ENCODE measurements at places on chromosomes 4 and X. TPM values are rescaled to one million over a fixed set of nuclear protein-coding genes. Genes with fewer than 3 reads are reported as not detected.
A peak's percentile ranks its signal among the peaks of the same experiment; 100 is the strongest.

Gene ASMT
- not detected for total RNA-seq

Gene CENPVL1
- total RNA-seq, result not detected

Gene RAP2C
- 51.3 TPM for total RNA-seq

Gene S100P
- total RNA-seq, result not detected

Gene DLG3
- 13.1 TPM for total RNA-seq

Gene REELD1
- total RNA-seq, result not detected

Gene TIGD4
- not detected for total RNA-seq

Gene COL25A1
- not detected for total RNA-seq

Gene FMR1NB
- not detected for total RNA-seq

Gene MAGEE2
- total RNA-seq, result not detected

Gene GATA1
- not detected for total RNA-seq

Gene PRKG2
- total RNA-seq, result 1.1 TPM

Gene GRID2
- total RNA-seq, result 0.10 TPM

Gene SOWAHB
- not detected for total RNA-seq

Gene GC
- total RNA-seq, result not detected

Gene ZNF711
- total RNA-seq, result 1.6 TPM

Gene TACR3
- total RNA-seq, result not detected

Gene XPNPEP2
- not detected for total RNA-seq

Gene PAGE5
- total RNA-seq, result not detected

Gene PLP1
- total RNA-seq, result not detected

DNA sequence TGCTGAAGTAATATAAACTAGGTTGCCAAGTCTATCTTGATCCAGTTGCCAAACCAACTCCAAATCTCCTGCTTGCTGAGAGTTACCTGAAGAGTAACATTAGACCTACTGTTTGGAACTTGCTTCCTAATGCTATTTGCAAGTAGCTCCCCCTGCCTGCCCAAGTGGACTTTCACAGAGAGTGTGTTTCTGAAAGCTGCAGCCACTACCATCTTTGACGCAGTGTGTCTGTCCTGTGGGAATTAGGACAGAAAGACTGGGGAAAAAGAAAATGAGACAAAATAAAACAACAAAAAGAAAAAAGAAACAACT lies 195.0 kb upstream of the HS3ST1 start:
- DNase-seq, result peak; percentile 23

DNA sequence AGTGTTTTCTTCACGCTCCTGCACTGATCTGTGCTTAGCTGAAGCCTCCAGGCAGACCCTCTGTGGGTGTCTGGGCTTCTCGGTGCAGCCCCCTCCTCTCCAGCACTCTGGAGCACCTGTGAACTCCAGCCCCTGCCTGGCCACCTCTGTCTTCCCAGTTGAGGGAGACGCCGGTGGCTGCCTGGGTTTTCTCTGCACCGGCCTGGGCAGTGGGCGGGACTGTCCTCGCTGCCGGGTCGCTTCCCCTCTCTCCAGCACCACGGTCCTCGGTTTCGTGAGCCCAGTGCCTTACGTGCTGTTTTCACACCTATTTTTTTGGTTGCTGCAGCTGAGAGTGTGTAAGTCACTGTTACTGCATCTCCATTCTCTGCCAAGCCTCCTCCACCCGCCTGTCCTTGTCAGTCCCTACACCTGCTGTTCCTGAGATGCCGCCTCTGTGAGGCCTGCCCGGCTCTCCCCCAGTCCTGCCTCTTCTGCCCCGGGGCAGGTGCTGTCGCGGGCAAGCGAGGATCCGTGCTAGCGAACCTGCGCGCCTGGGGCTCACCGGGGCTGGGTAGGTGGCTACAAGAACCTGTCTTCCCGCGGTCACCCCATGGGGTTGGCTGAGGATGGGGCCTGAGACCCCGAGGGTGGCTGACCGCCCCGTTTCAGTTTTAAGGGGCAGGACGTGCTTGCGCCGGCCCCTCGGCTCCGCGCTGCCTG lies 2.4 kb upstream of the FGFRL1 start:
- DNase-seq, result no peak

- no peak for DNase-seq
Observed at GRCh38 chr4:48191758-48192157, 57.7 kb upstream of the TXK start.

- no peak for DNase-seq
Observed at GRCh38 chrX:14738643-14739042, 134.2 kb downstream of the FANCB start.

DNA sequence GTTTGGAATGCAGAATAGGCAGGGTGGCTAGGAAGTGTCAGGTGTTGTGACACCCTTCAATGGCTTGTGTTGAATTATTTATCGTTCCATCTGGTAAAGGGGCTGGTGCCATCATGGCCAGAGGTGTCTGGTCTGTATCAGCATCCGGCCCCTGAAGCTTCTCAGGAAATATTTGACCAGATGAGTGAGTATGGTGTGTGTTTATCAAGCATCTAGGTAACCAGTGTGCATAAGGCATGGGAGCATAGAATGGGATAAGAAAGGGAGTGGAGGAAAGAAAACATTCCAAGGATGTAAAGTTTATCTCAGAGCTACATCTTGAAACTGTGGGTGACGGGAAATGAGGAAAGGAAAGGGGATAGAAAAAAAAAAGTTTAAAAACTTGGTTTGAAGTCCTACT lies 109.4 kb downstream of the KLHL4 start:
- no peak for DNase-seq

DNA sequence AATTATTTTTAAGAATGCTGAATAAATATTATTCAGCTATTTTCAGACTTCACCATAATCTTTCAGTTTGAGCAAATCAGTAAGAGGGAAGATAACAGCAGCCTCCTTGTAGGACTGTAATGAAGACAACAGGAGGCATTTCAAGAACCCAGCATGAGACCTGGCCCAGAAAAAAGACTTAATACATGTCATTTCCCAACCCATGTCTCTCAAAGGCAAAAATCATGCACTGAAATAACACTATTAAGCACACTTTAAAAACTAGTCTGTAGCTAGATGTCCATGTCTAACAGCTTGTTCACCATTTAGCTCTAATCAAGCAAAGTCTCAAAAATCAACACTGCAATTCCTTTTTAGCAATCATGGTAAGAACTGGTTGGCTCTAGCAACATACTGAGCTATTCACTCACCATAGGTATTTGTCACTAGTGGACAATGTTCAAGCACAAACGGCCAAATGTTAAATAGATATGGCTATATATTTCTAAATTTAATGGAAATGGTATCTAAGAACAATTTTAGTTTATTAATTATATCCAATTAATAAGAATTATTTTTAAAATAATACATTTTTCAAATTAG lies 109.9 kb downstream of the WDFY3 start:
- DNase-seq, result no peak

GRCh38 chr4:114386637-114387233 lies 211.9 kb upstream of the UGT8 start:
- DNase-seq, result peak; percentile 31

- DNase-seq, result peak; percentile 95
Observed at GRCh38 chr4:38160487-38161207, 200.4 kb downstream of the PTTG2 start.

DNA sequence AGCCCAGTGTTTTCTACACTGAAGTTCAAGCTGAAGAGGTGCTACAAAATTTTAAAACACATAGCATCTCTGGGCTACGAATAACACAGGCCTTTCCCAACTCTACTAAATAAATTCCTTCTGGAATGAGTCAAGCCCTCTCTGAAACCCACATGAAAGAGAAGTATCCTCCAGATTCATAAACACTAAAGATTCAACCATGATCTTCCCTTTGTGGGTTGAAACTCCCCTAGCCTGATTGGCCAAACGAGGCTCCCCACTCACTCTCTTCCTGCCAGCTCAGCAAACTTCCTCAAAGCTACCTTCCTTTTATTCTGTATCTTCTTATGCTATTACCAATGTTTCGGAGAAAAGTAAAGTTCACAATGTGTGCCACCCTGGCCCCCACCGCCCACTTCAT lies 95.4 kb downstream of the NKX6-1 start:
- DNase-seq, result peak; percentile 61

GRCh38 chr4:24675721-24676389 lies 91.5 kb upstream of the DHX15 start:
- no peak for DNase-seq

DNA sequence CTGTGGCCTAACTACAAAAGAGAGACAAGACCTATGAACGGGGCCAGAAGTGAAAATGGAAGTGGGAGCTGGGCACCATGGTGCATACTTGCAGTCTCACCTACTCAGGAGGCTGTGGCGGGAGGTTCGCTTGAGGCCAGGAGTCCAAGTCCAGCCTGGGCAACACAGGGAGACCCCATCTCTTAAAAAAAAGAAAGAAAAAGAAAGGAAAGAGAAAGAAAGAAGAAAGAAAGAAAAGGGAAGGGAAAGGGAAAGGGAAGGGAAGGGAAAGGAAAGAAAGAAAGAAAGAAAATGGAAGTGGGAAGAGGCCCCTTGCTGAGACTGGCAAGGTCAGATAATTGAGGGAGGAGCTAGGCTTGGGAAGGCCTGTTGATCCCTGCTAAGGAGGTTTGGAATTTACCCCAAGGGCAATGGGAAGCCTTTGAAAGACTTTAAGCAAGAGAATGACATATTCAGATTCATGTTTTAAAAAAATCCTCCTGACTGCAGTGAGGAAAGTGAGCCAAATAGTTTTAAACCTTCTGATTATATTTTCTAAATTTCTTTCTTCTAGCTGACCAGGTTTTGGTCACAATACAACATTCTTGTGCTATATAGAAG lies 17.7 kb upstream of the HERC5 start:
- DNase-seq, result peak; percentile 76

DNA sequence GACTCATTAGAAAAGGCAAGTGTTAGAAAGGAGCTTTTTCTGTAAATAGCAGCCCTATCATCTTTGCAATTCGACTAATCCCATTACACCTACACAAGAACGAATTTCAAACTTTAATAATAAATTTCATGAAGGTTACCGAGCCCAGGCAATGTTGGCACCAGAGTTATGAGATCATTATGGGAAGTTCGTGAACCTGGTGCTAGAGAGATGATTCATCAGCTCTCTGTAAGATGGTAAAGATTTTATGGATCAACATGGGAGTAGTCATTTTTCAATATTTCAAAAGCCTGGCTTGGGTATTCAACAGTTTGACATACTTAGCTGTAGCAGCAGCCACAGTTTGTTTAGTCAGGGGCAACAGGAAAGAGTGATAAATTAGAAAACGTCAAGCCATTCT lies 35.8 kb downstream of the AMELX start:
- DNase-seq, result peak; percentile 14

GRCh38 chr4:55031158-55031557 lies 94.2 kb downstream of the KDR start:
- DNase-seq, result no peak

GRCh38 chrX:49850028-49850427 lies 20.9 kb downstream of the PAGE4 start:
- DNase-seq, result no peak

DNA sequence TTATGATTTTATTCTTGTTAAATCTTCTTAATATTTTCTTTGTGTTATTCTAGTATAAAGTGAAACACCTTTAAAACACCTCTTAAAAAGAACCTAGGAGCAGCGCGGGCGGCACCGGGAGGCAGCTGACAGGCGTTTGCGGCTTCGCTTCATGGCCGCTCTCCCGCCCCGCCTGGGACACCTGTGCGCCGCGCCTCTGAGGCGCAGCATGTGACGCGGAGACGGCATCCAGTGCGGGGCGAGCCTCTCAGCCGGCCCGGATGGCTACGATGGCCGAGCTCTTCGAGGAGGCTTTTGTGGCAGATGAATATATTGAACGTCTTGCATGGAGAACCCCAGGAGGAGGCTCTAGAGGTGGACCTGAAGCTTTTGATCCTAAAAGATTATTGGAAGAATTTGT lies 1592.7 kb downstream of the TECRL start:
- DNase-seq, result no peak

- peak; percentile 58 for DNase-seq
Observed at GRCh38 chrX:16671005-16671404, 21.0 kb downstream of the S100G start.

GRCh38 chr4:101970547-101971155 lies 180.1 kb downstream of the BANK1 start:
- DNase-seq, result no peak

GRCh38 chr4:16289897-16290554 lies 63.8 kb upstream of the TAPT1 start:
- DNase-seq, result peak; percentile 44

- DNase-seq, result no peak
Observed at GRCh38 chr4:153036931-153037482, 100.9 kb downstream of the FHDC1 start.

- DNase-seq, result no peak
Observed at GRCh38 chrX:97504431-97504830, 620.7 kb downstream of the RPA4 start.

DNA sequence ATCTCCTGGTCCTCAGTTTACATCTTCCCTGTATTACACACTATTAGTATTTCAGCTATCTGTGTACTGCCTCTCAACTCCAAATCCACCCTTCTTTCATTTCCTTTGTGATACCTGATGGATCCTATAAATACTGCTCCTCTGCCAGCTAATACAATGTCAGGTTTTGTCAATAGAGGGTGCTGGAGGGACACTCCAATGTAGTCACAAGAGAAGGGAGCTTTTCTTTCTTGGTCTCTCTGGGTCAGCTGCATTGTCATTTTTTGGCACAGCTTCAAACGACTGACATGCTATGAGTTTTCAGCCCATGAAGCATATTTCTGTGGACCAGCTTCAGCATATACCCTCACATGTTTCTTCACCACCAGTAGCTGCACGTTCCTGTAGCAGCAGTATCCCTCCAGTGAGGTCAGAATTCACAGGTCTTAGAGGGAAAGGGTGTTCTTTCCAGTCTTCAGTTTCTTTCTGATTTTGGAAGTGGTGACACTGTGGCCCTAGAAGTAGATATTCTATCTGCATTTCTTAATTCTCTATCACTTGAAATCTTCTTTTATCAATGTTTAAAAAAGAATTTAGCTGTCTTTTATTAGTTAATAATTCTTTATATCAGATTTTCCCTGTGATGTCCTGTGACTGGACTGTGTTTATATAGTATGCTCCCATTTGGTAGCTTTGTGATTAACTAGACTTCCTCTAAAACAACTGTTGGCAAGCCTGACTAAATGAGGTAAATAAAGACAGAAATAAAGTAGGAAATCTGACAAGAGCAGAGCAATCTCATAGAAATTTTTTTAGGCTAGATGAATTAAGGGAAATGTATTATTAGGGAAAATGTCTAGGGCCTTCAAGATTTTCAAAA lies 60.6 kb downstream of the GABRA2 start:
- peak; percentile 20 for DNase-seq

DNA sequence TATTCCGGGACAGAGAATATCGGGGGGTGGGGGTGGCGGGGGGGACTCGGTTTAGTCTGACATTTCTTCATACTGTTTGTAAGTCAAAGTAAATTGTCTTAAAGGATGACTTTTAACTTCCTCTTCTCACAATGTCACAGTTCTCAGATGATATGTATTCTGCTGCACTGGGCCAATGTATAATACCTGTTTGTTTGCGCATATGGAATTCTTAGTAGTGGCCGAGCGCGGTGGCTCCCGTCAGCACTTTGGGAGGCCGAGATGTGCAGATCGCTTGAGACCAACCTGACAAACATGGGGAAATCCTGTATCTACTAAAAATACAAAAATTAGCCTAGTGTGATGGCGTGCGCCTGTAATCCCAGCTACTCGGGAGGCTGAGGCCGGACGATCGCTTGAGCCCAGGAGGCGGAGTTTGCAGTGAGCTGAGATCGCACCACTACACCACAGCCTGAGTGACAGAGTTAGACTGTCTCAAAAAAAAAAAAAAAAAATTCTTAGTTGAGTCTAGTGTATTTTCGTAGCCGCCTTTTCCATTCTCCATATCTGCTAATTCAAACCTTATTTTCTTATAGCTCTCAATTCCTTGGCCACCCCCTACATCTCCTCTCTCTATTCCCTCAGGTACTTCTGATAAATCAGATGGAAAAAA lies 851 bp downstream of the POLR2B start:
- no peak for DNase-seq
